Esophagus muscularis mucosa (tissue), 4 donors: ENCODE measurements at places on chromosomes 1 and 21. TPM values are rescaled to one million over a fixed set of nuclear protein-coding genes. Genes with fewer than 3 reads are reported as not detected.

DNA sequence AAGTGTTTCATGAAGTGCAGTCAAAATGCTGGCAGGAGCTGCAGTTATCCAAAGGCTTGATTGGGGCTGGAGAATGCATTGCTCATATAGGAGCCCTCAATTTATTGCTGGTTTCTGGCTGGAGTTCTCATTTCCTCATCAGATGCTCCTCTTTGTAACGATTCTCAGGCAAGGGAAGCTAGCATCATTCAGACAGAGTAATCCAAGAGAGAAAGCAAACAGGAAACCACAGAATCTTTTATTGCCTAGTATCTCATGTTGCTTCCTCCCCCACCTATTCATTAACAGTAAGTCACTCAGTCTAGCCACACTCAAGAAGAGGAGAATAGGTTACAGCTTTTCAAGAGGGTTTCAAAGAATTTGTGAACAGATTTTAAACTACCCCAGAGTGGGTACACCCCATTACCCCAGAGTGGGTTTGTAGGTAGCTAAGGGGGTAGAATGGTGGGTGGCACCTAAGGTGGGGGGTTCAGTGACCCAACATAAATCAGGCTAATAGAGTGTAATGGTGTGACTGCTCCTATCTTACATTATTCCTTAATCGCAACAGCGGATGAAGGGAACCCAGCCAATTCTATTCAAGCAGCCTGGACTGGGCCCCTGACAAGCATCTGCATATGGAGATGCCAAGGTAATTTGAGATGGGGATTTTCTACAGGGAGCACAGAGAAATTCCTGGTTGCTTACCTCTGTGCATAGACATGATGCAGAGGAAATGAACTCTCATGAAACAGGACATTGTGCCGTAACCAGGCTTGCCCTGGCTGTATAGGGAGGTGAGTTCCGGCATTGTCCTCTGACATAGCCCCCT, 67.1 kb downstream of the KCNJ15 start:
- peak; percentile 81 for DNase-seq

GRCh38 chr21:36188081-36188681, 31.6 kb downstream of the DOP1B start:
- DNase-seq = no peak

DNA sequence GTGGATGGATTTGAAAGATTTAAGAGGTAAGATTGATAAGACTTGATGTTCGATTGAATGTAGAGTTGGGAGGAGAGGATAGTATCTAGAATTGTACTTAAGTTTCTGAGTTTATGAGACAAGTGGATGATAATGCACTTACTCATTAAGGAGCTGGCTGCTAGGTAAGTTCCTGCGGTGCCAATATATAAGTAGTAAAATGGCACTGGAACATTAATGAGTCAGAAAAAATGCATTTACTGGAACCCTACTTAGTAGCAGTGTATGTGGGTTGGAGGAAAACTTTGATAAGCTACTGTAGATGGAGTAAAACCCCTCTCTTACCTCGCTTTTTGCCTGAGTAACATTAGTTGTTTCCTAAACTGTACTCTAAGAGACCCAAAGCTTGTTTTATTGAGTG, 68.2 kb downstream of the ZFYVE9 start:
- DNase-seq = no peak

GRCh38 chr1:150836129-150836773, 28.2 kb upstream of the CTSK start:
- no peak for DNase-seq

DNA sequence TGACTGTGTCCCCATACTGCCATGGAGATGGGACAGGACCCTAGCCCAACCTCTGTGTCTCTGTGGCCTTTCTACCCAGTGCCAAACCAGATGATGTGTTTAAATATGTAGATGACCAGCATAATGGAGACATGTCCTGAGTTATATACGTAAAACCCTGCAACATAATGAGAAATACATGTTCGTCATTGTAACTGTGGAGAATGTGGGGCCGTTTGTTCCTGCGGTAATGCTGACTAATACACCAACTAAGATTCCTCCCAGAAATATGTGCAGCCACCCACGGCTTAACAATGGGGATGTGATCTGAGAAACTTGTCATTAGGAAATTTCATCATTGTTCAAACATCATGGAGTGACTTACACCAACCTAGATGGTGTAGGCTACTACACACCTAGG, 71.7 kb upstream of the SIM2 start:
- no peak for DNase-seq

- DNase-seq = no peak
Observed at GRCh38 chr1:4549930-4550329, 104.5 kb upstream of the AJAP1 start.

- DNase-seq = no peak
Observed at GRCh38 chr1:79693441-79694114, 687.0 kb upstream of the ADGRL4 start.

DNA sequence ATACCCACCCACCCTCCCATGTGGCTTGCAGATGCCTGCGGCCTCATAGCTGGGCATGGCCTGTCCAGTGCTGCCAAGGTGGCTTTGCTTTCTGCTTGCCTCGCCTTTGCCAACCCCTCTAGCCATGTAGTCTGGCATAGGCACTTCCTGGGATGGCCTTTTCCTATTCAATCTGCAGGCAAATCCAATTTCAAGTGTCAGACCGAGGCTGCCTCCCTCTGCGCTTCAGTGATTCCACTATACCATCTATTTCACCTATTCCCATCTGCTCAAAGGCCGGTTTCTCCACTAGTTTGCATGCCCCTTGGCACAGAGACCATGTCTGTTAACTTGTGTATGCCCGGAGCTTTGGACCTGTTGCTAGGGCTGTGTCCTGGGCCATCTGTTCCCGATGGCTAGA, 3.8 kb upstream of the ZBTB21 start:
- DNase-seq = no peak

DNA sequence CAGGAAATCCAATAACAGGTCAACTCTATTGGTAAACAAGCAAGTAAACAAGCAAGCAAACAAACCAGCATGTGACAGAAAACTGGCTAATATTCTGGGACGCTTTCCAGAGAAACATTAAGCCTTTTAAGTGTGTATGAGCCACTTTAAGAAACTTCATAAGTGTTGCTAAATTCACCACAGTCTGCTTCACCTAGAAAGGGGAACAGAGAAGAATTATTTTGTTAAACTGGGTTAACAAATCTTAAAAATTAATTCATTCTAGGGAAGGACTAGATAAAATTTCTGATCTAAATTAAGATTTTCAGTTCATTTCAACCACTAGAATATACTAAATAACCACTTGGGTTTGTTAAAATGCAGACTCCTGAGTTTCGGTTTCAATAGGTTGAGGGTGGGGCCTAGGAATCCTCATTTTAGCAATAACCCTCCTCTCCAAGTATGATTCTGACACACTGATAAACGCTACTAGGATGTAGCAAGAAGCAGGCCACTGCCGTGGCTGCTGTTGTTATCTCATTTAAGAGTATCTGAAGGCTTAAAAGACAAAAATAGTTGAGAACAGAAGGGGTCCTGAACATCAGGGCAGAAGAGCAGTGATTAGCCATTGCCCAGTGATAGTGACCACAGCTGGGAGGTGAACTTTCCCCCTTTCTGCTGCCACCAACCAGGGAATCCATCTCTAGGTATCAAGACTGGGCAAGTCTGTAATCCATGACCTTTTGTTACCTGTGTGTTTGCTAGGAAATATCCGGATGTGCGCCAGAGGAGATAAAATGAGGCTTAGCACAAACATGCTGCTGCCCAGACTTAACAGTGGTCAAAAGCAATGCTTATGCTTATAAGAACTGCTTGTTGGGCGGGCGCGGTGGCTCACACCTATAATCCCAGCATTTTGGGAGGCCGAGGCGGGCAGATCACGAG, 11.2 kb downstream of the CREG1 start:
- no peak for DNase-seq

- DNase-seq = no peak
Observed at GRCh38 chr1:168509210-168509609, 34.6 kb downstream of the XCL2 start.

- DNase-seq = no peak
Observed at GRCh38 chr1:231130544-231130943, 31.3 kb upstream of the TRIM67 start.

DNA sequence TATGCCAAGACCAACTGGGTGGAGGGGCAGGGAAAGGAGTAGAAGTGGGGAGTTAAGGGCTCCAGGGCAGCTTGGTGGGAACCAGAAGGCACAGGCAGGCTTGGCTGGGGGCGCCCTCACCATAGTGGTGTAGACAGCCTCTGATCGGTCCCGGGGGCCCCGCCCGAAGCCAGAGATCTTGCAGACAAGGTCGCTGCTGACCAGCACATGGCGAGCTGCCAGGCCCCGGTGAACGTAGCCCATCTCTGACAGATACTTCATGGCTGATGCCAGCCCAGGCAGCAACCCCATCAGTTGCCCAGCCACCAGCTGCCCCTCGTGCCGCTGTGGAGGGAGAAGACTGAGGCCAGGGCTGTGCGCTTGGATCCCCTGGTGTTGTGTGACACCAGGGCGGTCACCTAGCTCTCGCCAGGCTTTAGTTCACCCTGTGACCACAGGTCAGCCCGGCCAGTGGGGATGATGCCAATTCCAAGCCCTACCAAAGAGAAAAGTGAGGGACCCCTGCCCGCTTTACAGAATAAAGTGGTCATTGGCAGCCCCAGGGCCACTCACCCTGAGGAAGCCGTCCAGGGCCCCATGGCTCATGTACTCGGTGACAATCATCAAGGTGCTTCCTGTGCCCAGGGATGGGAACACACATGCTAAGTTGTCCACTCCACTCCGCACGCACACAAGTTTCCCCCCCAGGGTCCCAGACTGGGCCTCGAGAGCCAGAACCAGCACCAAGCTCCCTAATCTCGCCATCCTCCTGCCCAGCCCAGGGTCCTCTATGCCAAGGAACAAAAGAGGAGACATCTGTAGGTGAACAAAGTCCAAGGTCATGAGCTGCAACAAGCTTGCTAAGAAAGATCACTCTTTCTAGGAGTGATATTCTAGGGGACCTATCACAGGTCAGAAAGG, 28.2 kb downstream of the CDCA8 start:
- DNase-seq = no peak

DNA sequence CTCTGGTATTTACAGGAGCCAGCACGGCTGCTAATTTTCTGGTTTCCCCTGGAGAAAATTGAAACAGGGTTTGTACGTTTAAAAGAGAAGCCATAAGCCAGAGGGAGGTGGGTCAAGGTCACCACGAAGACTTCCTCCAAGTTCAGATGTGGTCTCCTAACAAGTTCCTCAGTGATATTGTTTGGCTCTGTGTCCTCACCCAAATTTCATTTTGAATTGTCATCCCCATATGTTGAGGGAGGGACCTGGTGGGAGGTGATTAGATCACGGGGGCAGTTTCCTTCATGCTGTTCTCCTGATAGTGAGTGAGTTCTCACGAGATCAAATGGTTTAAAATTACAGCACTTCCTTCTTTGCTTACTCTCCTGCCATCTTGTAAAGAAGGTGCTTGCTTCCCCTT, 295.4 kb upstream of the DAB1 start:
- no peak for DNase-seq

The STIL gene
- total RNA-seq = 2.5 TPM

The C1orf56 gene
- 4.3 TPM for total RNA-seq

The HECTD3 gene
- total RNA-seq = 41.8 TPM

The DMBX1 gene
- not detected for total RNA-seq

The BCAR3 gene
- 20.2 TPM for total RNA-seq

The FCGR3A gene
- 8.6 TPM for total RNA-seq

The LYPD8 gene
- total RNA-seq = 0.57 TPM

The SH2D5 gene
- 2.8 TPM for total RNA-seq
